ENCODE measurements at places on chromosomes 2 and 18. TPM values are rescaled to one million over a fixed set of nuclear protein-coding genes. Genes with fewer than 3 reads are reported as not detected.

The TMEM198 gene
- not detected for total RNA-seq

The IL1R2 gene
- 0.22 TPM for total RNA-seq

The ST6GAL2 gene
- total RNA-seq = under 0.01 TPM

The BCL11A gene
- total RNA-seq = 0.65 TPM

The LAMA3 gene
- total RNA-seq = 2.8 TPM

The ATP6V1C2 gene
- under 0.01 TPM for total RNA-seq

The ZNF804A gene
- total RNA-seq = not detected

The DLGAP1 gene
- not detected for total RNA-seq

The EVX2 gene
- total RNA-seq = not detected

The ECEL1 gene
- total RNA-seq = not detected

The ARL5A gene
- 103 TPM for total RNA-seq

The KIF1A gene
- total RNA-seq = under 0.01 TPM

GRCh38 chr18:74611765-74612164 is 14.1 kb downstream of the ZNF407 start:
- no peak for DNase-seq

DNA sequence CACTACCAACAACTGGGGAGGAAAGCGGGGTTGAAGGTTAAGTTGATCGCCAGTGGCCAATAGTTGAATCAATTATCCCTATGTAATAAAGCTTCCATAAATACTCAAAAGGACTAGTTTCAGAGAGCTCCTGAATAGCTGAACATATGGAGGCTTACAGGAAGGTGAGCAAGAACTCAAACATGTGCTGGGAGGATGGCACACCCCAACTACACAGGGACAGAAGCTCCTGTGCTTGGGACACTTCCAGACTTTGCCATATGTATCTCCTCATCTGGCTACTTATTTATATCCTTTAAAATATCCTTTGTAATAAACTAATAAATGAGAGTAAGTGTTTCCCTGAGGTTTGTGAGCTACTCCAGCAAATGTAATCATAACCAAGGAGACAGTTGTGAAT is 115.7 kb downstream of the HNMT start:
- no peak for DNase-seq

DNA sequence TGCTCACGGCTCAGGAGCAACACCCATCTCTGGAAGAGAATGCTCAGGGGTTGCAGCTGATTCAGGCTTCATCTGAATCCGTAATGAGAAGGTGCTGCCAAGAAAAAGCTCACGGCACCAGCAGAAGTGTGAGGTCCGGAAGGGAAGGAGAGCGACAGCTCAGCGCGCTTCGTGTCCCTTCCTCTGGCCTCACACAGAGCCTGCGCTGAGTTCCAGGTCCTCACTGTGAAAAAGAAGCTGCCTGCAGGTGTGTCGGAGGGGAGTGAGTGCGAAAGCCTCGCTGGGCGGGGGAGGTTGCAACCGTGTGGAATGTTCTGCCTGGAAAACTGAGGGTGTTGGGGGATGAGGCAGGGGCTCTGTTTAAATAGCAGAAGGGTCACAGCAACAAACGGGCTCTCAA is 76.2 kb upstream of the TWIST2 start:
- no peak for DNase-seq

GRCh38 chr2:231384970-231385369 is 10.5 kb upstream of the B3GNT7 start:
- DNase-seq = no peak

DNA sequence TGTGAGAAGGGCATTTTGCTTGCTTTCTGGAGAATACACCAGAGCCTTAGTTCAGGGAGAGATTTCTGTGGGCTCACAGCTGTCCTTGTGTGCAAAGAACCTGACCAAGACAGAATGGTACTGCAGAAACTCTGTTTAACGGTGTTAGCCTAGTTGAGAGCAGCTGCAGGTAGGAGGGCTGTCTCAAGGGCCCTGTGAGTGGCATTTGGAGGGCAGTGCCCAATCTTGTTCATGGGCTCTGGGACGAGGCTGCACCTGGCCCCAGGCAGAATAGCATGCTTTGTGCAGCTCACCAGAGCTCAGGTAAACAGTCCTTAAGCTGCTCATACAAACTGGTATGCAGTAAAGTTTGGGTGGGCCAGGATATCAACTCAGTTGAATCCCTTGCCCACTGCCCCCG is 16.9 kb upstream of the RGPD4 start:
- no peak for DNase-seq

DNA sequence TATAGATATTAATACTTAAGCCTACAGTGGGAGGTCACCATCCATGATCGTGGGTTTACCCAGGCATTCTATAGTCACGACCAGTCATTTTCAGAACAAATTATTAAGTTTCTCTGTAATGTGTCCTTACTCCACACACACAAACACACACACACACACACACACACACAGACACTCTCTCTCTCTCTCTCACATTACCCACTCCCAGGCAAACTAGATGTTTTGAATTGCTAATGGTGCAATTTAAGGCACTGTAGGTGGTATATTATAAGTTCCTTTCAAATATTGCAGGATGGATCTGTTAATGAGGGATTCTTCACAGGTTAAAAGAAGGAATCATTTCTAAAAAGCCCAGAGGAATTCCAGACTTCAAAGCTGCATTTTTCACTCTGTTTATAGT is 657.8 kb downstream of the MBD2 start:
- DNase-seq = no peak

DNA sequence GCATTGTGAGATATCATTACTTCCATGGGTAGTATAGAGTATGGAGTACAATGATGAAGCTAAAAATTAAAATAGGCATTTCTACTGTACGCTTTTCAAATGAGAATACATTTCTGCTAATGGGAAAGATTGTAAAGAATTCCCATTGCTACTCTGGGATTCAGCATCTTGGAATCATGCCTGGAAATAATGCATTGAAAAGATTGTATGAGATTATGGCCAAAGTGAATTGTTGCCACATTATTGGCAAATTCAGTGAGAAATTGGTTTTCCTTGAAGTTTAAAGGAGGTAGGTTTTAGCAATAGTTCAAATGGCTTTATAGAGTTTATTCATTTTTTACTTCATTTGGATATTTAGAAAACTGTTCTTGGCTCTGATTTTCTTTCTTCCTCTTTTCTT is 157.9 kb downstream of the GULP1 start:
- no peak for DNase-seq

- DNase-seq = no peak
Measured at GRCh38 chr18:63787673-63788072, 12.5 kb downstream of the SERPINB7 start.

- no peak for DNase-seq
Measured at GRCh38 chr2:219679571-219679970, 52.1 kb downstream of the SLC4A3 start.

GRCh38 chr18:76323891-76324290 is 171.2 kb downstream of the ZNF516 start:
- DNase-seq = no peak

GRCh38 chr2:43224131-43224570 is 2.3 kb downstream of the ZFP36L2 start:
- DNase-seq = peak; percentile 82

- DNase-seq = peak; percentile 28
Measured at GRCh38 chr2:224749136-224749535, 33.0 kb upstream of the CCDC195 start.

- no peak for DNase-seq
Measured at GRCh38 chr18:76985156-76985950, 147.2 kb downstream of the MBP start.

DNA sequence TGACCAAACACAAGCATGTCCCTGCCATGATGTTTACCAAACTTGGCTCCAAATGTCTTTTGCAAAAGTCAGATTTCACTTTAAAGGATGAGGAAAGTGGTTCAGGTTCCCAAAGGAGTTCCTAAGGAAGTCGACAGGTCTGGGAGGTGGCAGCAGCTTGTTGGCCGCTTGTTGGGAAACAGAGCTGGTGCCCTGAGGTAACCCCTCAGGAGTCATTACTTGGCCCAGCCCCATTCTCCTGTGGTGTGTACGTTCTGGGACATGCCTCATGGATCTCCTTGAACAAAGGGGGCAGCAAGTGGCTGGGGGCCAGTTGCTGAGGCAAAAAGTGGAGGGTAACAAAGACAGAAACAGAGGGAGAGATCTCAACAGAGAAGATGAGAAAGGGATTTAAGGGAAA is 10.9 kb downstream of the TMBIM1 start:
- DNase-seq = no peak

- DNase-seq = no peak
Measured at GRCh38 chr2:109032229-109032820, 43.3 kb upstream of the EDAR start.

GRCh38 chr2:20880221-20880771 is 57.4 kb upstream of the LDAH start:
- no peak for DNase-seq

DNA sequence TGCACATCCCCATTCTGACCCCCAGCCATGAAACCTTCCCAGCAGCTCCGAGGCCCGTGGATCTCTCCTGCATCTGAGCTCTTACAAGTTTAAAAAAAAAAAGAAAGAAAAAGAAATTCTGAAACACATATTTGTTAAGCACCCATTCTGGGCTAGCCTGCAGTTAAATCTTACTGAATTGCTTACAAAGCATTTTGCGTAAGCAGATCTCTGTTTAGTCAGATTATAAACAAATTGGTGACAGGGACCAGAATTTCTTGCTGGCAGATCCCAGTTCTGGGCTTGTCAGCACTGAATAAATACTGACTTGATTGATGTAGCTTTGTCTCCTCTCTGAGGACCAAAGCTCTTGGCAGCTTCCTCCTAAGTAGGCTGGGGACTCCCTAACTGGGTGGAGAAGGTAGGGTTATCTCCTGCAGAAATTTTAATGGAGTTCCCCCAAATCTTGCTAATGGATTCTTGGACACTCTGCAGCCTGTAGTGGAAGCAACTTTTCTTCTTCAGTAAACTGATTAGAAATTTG is 160.9 kb downstream of the MIB1 start:
- no peak for DNase-seq

DNA sequence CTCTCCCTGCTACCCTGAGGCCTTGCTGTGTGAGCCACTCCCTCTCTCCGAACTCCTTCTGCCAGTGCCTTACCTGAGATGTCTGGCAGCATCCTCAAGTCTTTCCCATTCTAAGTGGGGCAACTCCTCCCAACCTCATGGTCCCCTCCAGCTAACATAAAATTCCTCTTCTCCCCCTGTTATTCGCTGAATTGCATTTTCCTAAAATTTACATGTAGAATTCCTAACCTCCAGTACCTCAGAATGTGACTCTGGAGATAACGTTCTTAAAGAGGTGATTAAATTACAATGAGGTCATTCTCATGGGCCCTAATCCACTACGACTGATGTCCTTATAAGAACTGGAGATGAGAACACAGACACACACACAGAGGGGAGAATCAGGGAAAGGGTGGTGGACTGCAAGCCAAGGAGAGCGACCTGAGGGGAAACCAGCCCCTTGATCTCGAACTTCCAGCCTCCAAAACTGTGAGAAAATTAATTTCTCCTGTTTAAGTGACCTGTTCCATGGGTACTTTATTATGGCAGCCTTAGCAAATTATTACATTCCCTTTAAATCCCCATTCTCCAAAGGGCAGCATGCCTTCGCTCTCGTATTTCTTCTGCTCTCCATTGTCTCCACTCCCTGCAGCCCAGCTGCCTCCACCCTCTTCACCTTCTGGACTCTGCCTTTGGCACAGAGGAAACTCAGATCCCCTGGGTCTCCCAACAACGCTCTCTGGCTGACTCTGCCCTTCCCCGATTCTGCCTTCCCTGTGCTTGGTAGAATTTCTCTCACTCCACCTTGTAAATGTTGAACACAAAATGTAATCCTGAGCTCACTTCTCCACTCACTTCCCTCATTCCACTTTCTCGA is 70.5 kb downstream of the TGIF1 start:
- no peak for DNase-seq

DNA sequence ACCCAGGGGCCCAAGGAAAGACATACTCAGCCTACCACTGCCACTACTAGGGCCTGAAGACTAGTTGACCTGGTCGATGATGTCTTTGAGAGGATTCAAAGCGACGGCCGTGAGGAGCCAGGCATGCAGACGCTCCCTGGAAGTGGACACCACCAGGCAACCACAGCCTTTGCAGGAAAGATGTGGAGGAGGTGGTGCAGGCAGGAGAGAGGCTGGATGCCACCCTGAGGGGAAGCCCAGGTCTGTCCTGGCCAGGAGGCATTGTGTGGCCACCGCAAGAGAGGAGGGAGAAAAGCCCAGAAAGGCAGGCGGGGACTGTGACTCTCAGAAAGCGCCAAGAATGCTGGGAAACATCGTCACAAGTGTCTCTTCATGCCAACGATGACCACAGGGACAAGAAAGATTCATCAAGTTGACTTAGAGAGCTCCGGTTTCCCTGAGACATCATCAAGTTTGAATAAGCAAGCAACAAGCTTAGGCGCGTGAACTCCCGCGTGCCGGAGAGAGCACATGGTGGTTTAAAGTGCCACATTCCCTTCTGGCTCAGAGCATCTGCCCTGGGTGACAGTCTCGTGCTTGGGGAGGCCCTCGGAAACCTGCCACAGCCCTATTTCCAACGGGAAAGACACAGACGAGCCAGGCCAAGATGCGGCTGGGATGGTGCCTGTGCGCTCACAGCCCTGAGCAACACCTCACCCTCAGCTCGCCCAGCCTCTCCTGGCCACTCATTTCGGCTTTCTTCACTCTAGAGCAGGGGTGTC is 464.5 kb upstream of the SALL3 start:
- DNase-seq = no peak

- peak; percentile 65 for DNase-seq
Measured at GRCh38 chr2:88159955-88160415, 10.2 kb upstream of the THNSL2 start.

DNA sequence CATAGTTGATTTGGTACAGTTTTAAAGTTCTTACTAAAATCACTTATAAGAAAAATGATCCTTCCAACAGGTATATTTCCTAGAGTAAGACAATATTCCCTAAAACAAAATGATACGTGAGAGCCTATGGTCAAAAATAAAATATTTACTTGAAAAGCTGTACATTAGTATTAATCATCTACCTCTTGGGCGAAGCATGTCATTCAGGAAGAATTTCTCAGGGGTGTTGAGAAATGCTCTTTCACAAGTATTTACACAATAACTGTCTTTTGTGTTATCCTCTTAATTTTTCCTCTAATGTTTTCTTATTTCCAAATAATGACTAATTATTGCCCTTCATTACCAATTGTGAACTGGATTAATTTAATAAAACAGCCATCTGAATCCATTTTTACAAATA is 466.3 kb downstream of the SATB2 start:
- DNase-seq = no peak

DNA sequence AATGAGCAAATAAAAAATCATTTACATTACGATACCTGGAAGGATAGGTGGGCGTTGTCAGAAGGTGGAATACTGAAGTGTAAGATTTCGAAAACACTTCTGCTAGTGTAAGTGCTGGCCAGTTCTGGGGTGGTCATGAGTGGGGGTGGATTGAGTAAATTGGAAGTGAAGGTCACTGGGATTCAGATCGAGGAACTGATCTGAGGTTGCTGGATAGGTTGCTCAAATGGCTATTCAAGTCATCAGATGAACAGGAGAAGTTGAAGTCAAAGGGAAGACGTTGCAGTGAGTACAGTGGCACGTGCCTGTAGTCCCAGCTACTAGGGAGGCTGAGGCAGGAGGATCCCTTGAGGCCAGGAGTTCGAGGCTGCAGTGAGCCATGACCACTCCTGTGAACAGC is 95.7 kb downstream of the MALT1 start:
- DNase-seq = no peak

Data from lung microvascular endothelial cell (primary cell).